Epithelial cell of alveolus of lung (primary cell): ENCODE measurements at places on chromosomes 12 and 14. TPM values are rescaled to one million over a fixed set of nuclear protein-coding genes. Genes with fewer than 3 reads are reported as not detected.

The LTBP2 gene
- total RNA-seq: 52.7 and 110 TPM in 2 replicates

The SOX5 gene
- total RNA-seq: 5.4 and 12.4 TPM in 2 replicates

The OR6C2 gene
- total RNA-seq: not detected in 2 replicates

The FAIM2 gene
- 3.5 and 15.8 TPM in 2 replicates for total RNA-seq

The SDS gene
- total RNA-seq: not detected in 2 replicates

The OASL gene
- 0.08 and 1.6 TPM in 2 replicates for total RNA-seq

The KRT3 gene
- total RNA-seq: not detected in 2 replicates

The MUCL1 gene
- total RNA-seq: not detected in 2 replicates

The SALL2 gene
- 8.5 and 42.6 TPM in 2 replicates for total RNA-seq

The SELPLG gene
- total RNA-seq: 0.26 and 2.2 TPM in 2 replicates

The TEX52 gene
- total RNA-seq: not detected in 2 replicates

The ENDOU gene
- not detected in 2 replicates for total RNA-seq

The GXYLT1 gene
- 9.6 and 11.3 TPM in 2 replicates for total RNA-seq

The COL2A1 gene
- 0.56 and 1.0 TPM in 2 replicates for total RNA-seq

The LRRK2 gene
- total RNA-seq: 1.6 and 1.8 TPM in 2 replicates

The CYP27B1 gene
- total RNA-seq: 0.26 and 0.32 TPM in 2 replicates

The OR10A7 gene
- total RNA-seq: not detected in 2 replicates

The CMTM5 gene
- 2.2 TPM in 1 of 2 replicates, not detected in the other for total RNA-seq

The SSTR1 gene
- total RNA-seq: 0.26 and 0.72 TPM in 2 replicates

The ATG2B gene
- 8.1 and 14.0 TPM in 2 replicates for total RNA-seq

The MAP3K9 gene
- 0.48 and 1.7 TPM in 2 replicates for total RNA-seq

The MANSC4 gene
- total RNA-seq: not detected in 2 replicates

The TTC8 gene
- total RNA-seq: 14.3 and 15.5 TPM in 2 replicates

The HSPA2 gene
- 7.7 and 12.5 TPM in 2 replicates for total RNA-seq

The YAF2 gene
- 10.2 and 26.5 TPM in 2 replicates for total RNA-seq

The CNTN1 gene
- 1.7 TPM in 1 of 2 replicates, not detected in the other for total RNA-seq

The CLEC6A gene
- not detected in 2 replicates for total RNA-seq

The ERBB3 gene
- 0.64 and 1.8 TPM in 2 replicates for total RNA-seq

The ZNF664 gene
- 19.8 and 55.7 TPM in 2 replicates for total RNA-seq

The PKP2 gene
- 0.64 and 6.7 TPM in 2 replicates for total RNA-seq

The HNF1A gene
- not detected in 2 replicates for total RNA-seq

The COX8C gene
- not detected in 2 replicates for total RNA-seq

The KRT83 gene
- not detected in 2 replicates for total RNA-seq

The DCN gene
- total RNA-seq: 142 and 1,362 TPM in 2 replicates

The TSPAN19 gene
- 0.13 TPM in 1 of 2 replicates, not detected in the other for total RNA-seq

The SOS2 gene
- 15.0 and 21.7 TPM in 2 replicates for total RNA-seq

The PRPF40B gene
- 6.6 and 7.2 TPM in 2 replicates for total RNA-seq

The PMCH gene
- total RNA-seq: not detected in 2 replicates

The RNASE2 gene
- not detected in 2 replicates for total RNA-seq

The CLEC7A gene
- total RNA-seq: under 0.01 TPM in 1 of 2 replicates, not detected in the other

The NKX2-8 gene
- total RNA-seq: 0.13 TPM in 1 of 2 replicates, not detected in the other

The VCPKMT gene
- 3.4 and 4.9 TPM in 2 replicates for total RNA-seq

The FERMT2 gene
- total RNA-seq: 125 and 168 TPM in 2 replicates

The ETNK1 gene
- total RNA-seq: 17.1 and 26.4 TPM in 2 replicates
